ENCODE measurements at places on chromosomes 16 and 17. TPM values are rescaled to one million over a fixed set of nuclear protein-coding genes. Genes with fewer than 3 reads are reported as not detected.

GRCh38 chr16:14600164-14600563 is 29.9 kb downstream of the PARN start:
- DNase-seq, result no peak

- DNase-seq, result no peak
Observed at GRCh38 chr17:4436846-4437245, 3.1 kb downstream of the SPNS3 start.

- DNase-seq, result no peak
Observed at GRCh38 chr17:77496831-77497577, 356.2 kb downstream of the SEC14L1 start.

DNA sequence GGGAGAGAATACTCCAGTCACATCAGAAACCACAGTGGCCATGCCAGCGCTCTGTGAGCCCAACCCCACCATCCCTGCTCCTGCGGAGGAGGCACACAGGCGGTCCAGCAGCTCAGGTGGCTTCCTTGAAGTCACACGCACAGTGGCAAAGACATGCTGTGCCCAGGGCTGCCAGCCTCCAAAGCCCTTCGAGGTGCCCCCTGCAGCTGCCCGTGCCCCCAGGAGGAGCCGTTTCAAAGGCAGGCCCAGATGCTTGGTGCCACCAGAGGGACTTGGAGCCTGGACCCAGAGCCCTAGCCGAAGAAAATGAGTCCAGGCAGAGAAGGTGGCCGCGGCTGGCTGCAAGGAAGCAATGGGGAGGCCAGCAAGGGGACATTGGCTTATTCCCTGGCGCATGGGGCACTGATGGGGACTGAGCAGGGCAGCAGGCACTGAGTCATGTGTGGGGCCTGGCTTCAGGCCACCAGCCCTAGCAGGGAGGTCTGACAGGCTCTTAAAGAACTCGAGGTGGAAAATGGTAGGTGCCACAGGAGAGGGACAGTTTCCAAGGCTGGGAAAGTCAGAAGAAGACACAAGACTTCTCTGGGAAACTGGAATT is 17.2 kb upstream of the CACNG1 start:
- DNase-seq, result no peak

The NKD1 gene
- 0.75 TPM for total RNA-seq

DNA sequence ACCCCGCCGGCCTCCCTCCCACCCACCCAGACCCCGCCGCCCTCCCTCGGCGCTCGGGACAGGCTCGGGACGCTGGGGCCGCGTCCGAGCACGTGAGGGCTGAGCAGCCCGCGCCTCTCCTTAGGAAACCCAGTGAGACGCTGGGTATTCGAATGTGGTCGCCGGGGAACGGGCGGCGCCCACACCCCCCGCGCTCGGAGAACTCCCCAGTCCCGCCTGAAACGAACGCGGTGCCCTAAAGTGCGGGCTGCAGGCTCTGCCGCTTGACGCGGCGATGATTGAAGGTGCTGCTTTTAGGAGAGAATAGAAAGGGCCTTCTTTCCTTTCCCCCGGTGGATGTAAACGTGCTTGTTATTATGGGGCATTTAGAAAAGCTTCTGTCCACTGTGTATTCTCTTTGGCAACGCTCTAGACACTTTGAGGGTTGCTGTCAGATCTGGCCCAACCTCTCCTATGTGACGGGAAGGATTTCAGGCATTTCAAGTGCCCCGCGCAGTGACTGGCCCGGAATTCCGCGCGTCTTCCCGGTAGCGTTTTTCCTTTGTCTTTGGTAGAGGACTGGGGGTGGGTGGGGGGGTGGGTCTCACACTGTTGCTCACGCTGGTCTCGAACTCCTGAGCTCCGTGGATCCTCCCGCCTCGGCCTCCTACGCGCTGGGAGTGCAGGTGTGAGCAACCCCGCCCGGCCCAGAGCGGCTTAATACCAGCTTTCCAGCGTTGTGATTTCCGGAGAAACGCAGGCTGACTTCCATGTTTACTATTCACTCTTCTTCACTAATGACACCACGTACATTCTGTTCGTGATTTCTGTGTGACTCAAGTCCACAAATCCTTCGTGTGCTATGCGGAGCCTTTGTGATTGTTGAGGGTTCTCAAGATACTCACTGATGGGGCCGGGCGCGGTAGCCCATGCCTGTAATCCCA is 21.8 kb upstream of the FOXK2 start:
- DNase-seq, result peak; percentile 42

The PRSS36 gene
- 8.1 TPM for total RNA-seq

The TUBG1 gene
- 54.7 TPM for total RNA-seq

The ZFHX3 gene
- 28.2 TPM for total RNA-seq

- no peak for DNase-seq
Observed at GRCh38 chr17:34800661-34801060, 160.6 kb downstream of the CCT6B start.

GRCh38 chr16:28164140-28164539 is 47.6 kb downstream of the XPO6 start:
- DNase-seq, result no peak

DNA sequence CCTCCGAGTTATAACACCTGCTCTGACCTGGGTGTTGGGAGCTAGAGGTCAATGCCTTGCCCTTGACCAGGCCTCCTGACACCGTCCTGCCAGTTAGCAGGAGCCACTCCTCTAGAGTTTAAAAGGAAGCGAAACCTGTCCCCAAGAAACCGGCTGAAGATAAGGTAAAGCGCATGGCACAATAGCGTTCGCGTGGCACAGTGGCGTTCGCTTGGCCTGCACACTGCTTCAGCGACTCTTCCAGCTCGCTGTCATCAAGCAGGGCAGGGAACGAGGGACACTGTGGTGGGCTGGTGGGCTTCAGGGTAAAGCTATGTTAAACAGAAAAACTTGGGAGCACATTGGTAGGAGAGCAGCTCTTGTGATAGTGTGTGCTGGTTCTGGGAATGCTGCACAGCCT is 28.2 kb upstream of the ETV4 start:
- DNase-seq, result no peak

The CYGB gene
- 8.1 TPM for total RNA-seq

The NFATC3 gene
- 71.1 TPM for total RNA-seq

The RNF157 gene
- 89.8 TPM for total RNA-seq

DNA sequence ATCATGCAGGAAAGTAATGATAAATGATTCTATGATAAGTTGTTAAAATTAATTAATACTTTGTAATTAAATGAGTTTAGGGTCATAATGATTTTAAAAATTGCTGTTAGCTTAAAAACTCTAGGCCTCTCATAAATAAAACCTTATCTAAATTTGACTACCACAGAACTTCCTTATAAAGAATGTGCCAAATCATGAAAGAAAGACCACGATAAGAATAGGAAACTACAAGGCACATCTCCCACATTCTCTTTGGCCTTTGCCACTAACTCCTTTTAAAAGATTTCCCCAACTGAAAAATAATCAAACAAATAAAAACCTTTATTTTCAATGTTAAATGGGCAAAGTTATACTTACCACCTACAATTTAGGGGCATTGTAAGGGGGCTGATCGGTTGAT is 164.6 kb upstream of the C17orf78 start:
- no peak for DNase-seq

DNA sequence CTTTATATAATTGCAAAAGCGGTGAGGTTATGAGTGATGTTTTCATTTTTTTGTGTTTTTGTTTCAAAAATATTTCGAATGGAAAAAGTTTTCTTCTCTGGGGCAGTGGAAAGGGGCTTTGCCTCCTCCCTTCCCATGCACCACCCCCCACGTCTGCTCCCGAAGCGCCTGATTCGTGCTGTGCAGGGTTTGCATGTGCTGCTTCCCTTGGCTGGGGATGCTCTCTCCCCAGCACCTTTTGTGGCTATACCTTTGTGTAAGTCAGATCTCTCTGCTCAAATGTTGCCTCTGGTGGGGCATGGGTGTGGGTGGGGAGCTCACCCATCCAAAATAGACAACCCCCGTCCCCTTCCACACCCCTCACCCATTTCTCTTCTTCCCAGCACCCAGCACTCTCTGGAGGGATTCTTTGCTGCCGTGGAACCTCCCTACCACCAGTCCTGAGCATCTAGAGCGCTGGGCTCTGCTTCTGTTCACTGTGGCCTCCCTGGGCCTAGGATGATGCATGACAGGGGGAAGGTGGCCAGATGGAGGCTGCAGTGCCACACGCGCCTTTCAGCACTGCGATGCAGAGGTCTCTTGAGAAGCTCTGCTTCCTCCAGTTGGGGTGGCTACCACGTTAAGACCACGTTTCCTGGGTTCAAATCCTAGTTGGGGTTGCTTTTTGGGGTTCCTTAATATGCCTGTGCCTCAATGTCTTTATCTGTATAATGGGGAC is 71.2 kb downstream of the IRF8 start:
- no peak for DNase-seq

GRCh38 chr17:30379303-30379902 is 676 bp downstream of the CPD start:
- no peak for DNase-seq

DNA sequence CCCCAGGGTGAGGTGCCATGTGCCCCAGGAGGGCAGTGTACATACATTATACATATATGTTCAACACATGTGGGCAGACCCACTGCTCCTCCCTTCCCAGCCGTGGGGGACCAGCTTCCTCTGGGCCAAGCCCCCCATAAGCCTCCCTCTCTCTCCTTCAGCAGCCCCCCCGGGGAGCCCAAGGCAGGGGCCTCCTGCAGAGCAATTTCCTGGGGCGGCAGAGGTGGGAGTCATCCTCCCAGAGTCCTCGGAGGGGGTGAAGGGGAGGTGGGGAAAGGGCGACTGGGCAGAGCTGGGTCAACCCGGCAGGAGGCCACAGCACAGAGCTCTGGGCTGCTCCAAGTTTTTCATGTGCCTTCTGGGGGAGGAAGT is 235.1 kb downstream of the ZNF423 start:
- DNase-seq, result no peak

DNA sequence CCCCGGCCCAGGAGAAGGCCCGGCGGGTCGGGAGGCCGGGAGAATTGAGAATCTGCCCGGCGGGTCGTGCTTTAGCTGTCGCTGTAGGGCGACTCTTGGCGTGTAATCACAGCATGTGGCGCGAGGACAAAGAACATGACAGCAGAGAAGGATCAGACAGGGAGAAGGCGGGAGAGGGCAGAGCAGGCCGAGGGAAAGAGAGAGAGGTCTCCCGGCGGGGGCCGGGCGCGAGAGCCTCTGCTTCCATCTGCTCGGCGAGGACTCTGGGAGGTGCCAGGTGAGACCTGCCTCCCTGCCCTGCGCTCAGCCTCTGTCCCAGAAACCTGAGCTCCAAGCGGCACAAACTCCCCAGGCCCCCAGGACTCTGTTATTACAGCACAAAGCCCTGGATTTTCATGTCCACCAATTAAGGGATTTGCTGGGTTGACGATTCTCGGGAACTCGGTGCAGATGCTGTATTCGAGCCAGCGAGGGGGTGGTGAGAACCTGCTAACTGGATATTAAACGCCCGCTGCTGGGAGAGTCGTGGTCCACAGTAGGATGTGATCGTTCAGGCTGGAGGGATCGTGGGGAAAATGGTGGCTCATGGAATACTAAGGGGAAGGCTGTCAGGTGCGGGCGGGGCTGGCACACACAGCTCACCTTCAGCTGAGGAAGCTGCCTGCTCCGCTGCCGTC is 172.0 kb upstream of the CIBAR2 start:
- no peak for DNase-seq

- DNase-seq, result no peak
Observed at GRCh38 chr16:57647136-57647875, 18.9 kb downstream of the ADGRG1 start.

GRCh38 chr16:80283466-80284392 is 257.1 kb upstream of the DYNLRB2 start:
- DNase-seq, result no peak

The CD300C gene
- not detected for total RNA-seq

The KRT33A gene
- total RNA-seq, result not detected

Measured in gastrocnemius medialis (tissue), 4 donors.